ENCODE measurements at places on chromosomes 5 and 9.

- DNase-seq: no peak
Observed at GRCh38 chr9:136081113-136081825, 13.8 kb downstream of the NACC2 start.

DNA sequence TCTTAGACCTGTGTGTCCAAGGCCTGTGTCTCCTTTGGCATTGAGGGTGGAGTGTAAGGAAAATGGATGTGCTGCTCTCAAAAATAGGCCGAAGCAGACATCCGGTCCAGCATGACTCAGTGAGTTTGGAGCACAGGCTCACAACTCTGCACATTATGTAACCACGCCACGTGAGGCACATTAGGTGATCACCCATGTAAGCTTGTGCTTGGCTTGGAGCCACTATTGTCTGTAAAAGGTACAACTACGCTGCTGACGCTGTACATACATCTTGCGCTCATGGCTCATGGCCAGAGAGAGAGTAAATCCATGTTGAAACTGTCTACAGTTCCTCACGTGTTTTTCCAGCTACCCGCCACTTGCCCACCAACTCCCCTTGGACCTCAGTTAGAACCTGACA lies 177.5 kb downstream of the PDE4D start:
- no peak for DNase-seq

DNA sequence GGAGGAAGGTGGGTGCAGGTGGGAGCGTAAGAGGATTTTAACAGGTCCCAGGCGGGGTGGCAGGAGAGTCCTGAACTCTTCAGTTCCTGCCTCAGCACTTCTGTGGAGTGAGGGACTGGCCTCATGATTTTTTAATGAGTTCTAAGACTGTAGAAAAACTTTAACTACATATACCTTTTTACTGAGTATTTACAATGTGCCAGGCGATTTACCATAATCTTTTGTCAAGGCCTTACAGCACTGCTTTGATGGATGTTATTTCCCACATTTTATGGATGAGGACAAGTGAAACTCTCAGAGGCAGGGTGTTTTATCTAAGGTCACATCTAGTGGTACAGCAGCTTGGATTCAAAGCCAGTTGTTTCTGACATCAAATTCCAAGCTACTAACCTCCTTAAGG lies 99.5 kb downstream of the PJA2 start:
- DNase-seq: no peak

GRCh38 chr5:133698646-133699526 lies 86.5 kb upstream of the FSTL4 start:
- DNase-seq: no peak

- DNase-seq: no peak
Observed at GRCh38 chr9:85703398-85703797, 38.4 kb downstream of the AGTPBP1 start.

- DNase-seq: peak; percentile 17
Observed at GRCh38 chr5:115246361-115246991, 16.2 kb downstream of the PGGT1B start.

GRCh38 chr9:133526721-133527321 lies 2.1 kb upstream of the MYMK start:
- no peak for DNase-seq

DNA sequence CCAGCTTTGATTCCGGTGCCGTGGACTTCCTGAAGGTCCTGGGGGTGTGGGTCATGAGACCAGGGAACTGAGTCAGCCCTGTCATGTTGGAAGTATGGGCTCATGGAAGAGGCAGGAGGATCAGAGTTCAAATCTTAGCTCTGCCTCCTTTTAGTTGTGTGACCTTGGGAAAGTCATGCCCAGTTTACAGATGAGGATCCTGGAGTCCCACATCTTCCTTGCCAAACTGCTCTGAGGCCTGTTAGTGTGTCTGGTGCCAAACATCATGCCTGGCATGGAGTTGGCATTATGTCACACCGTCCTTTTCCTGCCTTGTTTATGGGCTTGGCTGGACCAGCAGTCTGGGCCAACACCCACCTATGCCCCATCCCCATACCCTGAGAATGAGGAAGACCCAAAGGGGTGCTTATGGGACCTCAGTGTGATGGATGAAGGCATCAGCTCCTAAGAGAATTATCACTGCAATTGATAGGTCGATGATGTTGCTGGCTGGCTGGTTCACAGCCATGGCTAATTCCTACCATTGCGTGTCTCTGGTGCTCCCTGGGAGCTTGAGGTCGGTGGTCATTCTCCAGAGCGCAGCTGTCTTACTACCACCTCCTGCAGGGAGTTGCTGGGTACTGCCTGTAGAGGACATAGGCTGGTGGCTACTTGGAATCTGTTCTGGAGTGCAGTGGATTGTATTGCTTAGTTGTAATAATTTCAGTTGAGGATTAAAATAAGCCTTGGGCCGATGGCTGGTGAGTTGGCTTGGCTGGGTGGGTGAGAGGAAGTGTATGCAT lies 140.5 kb upstream of the PITX1 start:
- no peak for DNase-seq

- no peak for DNase-seq
Observed at GRCh38 chr5:7825630-7826029, 25.3 kb downstream of the CFAP90 start.

GRCh38 chr5:107208867-107209266 lies 461.9 kb downstream of the EFNA5 start:
- no peak for DNase-seq

GRCh38 chr9:38035873-38036272 lies 33.2 kb downstream of the SHB start:
- DNase-seq: no peak

GRCh38 chr5:9490494-9491097 lies 55.3 kb downstream of the SEMA5A start:
- no peak for DNase-seq

GRCh38 chr5:109483395-109483971 lies 73.7 kb upstream of the PJA2 start:
- DNase-seq: no peak

- no peak for DNase-seq
Observed at GRCh38 chr5:109574985-109575384, 114.7 kb upstream of the MAN2A1 start.

- DNase-seq: peak; percentile 52
Observed at GRCh38 chr9:134492281-134492691, 149.3 kb upstream of the COL5A1 start.

DNA sequence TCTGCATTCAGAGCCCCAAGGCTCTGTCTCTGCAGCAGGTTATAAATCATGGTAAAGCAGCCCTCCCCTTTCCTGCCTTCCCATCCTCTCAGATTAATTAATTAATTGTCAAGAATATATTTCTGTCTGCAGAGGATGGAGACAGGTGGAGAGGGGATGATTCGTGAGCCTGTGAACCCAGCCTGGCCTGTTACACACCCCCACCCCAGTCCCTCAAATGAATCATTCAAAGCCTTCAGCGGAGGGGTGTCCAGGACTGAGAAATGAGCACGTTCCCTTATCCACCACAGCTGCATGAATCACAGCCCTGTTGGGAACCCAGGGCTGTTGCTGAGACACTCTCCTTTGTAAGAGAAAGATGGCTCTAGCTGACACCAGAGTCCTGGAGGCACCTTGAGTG lies 56.0 kb downstream of the NIPAL4 start:
- no peak for DNase-seq

DNA sequence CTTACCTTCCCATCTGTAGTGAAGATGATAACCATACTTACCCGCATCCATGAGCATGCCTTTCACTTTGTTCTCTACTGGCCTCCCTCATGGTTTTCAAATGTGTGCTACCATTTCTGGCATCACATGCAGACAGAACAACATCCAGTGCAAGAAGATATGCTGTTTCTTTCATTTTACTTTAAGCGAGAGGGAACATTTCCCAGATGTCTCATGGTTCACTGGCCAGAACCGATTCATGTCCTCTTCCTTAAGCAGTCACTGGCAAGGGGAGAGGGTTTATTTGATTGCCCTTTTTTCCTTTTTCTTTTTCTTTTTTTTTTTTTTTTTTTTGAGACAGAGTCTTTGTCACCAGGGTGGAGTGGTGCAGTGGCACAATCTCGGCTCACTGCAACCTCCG lies 37.7 kb downstream of the ARRDC3 start:
- DNase-seq: no peak

- no peak for DNase-seq
Observed at GRCh38 chr5:88290801-88291200, 22.2 kb upstream of the TMEM161B start.

GRCh38 chr9:8822667-8823025 lies 1023.1 kb upstream of the DMAC1 start:
- DNase-seq: no peak

DNA sequence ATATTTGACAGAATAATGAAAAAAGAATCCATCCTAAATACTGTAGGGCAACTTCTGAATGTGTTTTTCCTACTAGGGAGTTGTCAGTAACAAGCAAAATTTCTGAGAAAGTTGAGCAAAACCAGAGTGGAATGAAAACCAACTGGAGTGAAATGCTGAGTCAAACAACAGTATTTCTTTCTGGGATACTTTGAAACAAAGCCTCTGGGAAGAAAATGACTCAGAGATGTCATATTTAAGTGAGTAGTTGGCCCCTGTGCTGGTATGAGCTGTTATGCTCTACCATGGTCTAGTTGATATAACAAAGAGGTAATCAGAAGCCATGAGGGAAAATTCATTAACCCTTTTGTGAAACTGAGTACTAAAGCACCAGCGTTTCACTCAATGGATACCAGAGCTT lies 372.1 kb upstream of the C9orf72 start:
- DNase-seq: no peak

DNA sequence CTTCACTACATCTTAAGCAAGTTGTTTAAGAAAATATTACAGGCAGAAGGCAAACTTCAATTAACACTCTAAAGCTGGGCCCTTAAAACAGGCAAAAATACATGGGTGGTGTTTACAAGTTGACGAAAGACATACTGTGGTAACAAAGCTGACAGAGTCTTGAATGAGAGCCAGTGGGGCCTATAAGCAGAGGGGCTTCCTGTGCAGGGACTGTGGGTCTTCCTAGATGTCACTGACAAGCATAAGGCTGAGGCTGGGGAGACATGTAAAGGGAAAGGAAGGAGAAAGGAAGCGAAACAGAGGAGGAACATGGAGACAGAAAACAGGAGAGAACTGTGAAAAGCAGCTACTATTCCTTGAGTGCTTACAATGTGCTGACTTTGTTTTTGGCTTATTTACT lies 308.0 kb upstream of the RPS23 start:
- DNase-seq: peak; percentile 53

DNA sequence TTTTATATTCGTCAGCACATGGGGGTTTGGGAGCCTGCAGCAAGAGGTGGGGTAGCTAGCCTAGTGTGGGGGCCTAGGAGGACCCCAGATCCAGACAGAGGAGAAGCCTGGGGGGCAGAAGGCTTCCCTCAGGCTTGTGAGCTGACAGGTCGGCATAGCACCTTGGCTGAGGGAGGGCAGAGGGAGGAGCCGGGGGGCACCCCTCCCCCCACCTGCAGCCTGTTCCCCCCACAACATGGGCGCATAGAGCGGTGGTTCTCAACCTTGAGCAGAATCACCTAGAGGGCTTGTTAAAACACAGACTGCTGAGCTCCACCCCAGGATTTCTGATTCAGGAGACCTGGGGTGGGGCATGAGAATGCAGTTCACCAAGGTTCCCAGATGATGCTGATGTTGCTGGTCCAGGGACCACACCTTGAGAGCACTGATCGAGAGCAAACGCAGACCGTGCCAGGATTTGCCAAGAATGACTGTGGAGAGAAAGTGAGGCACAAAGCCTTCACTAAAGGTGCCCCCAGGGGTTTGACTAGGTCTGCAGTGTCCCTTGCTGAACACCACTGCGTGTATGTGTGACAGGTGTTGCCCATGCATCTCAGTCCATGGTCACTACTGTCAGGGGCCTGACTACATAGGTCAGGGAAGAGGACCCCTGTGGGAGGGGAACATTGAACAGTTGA lies 163.3 kb downstream of the MACROH2A1 start:
- no peak for DNase-seq

DNA sequence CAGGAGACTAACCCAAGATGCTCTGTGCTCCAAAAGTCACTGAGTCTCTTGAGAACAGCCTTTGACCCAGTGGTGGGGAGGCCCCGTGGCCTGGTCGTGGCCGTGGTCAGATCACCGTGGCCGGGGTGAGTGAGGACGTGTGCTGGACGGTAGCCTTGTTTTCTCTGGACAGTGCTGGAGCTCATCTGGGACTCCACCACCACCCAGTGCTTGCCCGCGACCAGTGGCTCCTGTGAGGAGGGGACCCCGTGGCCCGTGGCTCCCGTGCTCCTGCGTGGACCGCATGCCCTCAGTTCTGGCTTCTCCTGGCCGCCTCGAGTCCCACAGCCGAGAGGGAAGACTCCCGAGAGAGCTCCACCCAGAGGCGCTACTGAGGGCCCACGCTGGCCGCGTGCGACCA lies 15.9 kb upstream of the NOTCH1 start:
- no peak for DNase-seq

DNA sequence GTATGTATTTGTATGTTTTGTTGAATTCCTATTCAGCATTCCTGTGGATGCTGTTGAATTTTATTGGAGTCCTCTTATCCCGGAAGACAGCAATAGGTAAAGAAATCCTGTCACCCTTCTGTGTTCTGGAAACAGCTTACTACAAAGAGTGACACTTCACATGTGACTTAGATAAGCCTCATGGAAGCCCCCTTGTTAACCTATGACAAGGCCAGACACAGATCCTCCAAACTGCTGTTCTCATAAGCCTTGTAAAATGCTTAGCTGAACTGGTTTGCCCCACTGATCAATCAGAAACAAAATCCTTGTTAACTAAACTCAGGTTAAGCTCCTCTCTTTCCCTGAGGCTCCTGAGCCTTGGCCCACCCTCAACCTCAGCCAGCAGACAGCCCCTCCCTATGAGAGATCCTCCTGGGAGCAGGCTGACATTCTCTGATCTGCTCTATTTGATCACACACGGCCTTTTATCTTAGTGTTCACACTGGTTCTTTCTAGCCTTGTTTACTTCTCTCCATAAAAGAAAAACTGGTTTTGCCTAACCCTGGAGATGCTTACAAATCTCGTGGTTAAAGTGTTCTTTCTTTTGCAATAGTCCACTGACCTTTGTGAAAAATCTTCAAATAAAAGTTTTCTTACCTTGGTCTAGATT lies 29.4 kb upstream of the ATP6V1G1 start:
- DNase-seq: no peak

DNA sequence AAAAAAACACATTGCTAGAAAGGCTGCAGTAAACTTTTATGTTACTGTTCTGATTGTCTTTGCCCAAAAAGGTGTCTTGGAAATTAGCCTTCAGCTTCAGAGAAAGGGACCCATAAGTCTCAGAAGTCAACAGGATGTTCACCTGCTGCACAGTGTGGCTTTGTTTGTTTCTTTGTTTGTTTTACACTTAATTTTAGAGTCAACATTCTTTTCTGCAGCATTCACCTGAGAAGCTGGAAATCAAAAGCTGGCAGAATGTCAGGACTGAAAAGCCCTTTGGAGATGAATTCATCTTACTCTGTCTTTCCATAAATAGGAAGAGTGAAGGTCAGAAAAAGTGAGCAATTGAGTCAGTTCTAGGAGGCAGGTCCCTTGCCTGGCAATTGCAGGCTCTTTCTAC lies 170.0 kb downstream of the PAPPA start:
- DNase-seq: no peak

- no peak for DNase-seq
Observed at GRCh38 chr9:36517131-36517530, 55.6 kb upstream of the MELK start.
